ENCODE measurements at places on chromosomes 4 and X. TPM values are rescaled to one million over a fixed set of nuclear protein-coding genes. Genes with fewer than 3 reads are reported as not detected.

STOX2 gene
- total RNA-seq = 0.73 TPM

ATP2B3 gene
- not detected for total RNA-seq

ADH5 gene
- 478 TPM for total RNA-seq

KIAA1210 gene
- total RNA-seq = not detected

MAGEB17 gene
- total RNA-seq = not detected

FAM149A gene
- 6.3 TPM for total RNA-seq

DUSP21 gene
- not detected for total RNA-seq

GYPA gene
- total RNA-seq = not detected

GAR1 gene
- total RNA-seq = 1.3 TPM

MAGEA1 gene
- total RNA-seq = not detected

TAF9B gene
- 43.1 TPM for total RNA-seq

SMARCA1 gene
- 78.2 TPM for total RNA-seq

All from smooth muscle cell of trachea (primary cell).